Activated gamma-delta T cell treated with Interleukin-2 at 50 U/mL for 16 hours (primary cell): ENCODE measurements at places on chromosomes 3 and 15.

DNA sequence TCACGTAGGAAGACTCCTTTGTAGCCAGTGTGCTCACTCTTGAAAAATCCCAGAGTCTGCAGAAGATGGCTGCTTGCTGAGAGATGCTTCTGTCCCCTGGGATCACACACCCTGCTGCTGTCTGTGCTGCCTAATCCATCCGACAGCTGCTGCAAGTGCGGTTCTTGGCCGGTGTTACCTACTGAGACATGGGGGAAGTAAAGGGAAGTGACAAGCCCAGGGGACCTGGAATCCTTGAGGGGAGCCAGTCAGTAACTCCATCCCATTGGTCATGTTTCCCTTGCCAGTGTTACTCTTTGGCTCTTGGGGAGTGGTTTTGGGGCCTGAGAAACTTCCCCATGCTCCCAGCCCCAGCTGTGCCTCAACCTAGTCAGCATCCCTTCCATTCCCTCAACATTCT lies 8.3 kb upstream of the CPNE9 start:
- no peak for DNase-seq

DNA sequence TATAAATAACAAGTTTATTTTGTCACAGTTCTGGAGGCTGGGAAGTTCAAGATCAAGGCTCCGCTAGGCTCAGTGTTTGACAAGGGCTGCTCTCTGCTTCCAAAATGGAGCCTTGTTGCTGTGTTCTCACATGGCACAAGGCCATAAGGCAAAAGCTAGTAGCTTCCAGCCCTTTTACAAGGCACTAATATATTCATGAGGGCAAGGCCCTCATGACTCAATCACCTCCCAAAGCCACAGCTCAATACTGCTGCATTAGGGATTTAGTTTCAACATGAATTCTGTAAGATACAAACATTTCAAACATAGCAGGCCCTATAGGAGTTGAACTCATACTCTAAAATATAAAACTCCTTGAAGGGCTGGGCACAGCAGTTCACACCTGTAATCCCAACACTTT lies 30.2 kb downstream of the ZBTB11 start:
- DNase-seq, result no peak

- no peak for DNase-seq
Measured at GRCh38 chr15:69548395-69549180, 96.0 kb downstream of the RPLP1 start.

DNA sequence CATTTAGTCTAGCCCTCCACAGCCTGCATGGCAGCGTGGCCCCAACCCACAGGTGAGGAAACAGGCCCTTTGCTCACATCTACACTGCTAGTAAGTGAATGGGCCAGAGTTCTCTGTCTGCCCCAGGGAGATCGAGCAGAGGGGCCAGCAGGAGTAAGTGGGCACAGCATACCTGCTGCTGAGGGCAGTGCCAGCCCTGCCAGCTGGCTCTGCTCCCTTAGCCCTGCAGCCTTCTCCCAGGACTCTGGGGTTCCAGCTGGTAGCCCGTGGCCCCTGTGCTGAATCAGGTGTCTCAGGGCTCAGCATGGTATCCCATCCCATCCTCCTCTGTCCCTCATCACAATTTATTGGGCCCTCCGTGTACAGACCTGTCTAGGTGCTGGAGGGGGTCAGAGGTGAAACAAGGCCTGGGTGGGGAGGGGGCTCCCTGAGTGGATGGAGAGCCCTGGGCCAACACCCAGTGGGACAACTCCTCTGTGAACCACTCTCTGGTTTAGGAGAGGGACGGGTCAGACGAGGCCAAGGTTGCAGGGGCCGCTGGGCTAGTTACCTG lies 101.8 kb downstream of the DNAJB8 start:
- no peak for DNase-seq

- peak; percentile 8 for DNase-seq
Measured at GRCh38 chr15:30859091-30859874, 44.4 kb upstream of the FAN1 start.

GRCh38 chr15:99981191-99981647 lies 248.0 kb upstream of the LYSMD4 start:
- DNase-seq, result no peak

GRCh38 chr3:138328341-138328740 lies 1.3 kb downstream of the NME9 start:
- DNase-seq, result no peak

GRCh38 chr15:92163641-92164040 lies 230.0 kb upstream of the ST8SIA2 start:
- DNase-seq, result no peak

DNA sequence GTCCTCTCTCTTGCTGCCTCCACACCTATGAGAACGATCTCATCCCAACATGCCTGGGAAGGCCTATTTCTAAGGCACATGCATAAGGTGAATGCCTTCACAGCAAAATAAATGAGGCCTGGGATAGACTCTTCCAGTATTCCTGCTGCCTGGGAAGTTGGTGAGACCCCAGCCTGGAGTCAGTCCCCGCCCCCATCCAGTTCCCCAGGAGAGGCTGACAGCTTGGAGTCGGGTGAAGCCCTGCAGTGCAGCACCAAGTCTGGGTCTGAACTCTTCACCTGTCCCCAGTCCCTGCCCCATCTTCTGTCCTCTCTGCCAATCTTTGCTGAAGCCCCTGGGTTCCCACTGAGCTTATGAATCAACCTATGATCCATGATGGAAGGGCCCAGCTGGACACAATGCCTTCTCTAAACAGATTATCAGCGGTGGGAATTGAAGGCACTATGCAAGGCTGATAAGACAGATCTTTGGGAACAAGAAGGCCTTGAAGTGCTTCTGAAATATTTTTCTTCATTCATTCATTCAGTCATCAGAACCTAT lies 10.2 kb upstream of the APBA2 start:
- no peak for DNase-seq

DNA sequence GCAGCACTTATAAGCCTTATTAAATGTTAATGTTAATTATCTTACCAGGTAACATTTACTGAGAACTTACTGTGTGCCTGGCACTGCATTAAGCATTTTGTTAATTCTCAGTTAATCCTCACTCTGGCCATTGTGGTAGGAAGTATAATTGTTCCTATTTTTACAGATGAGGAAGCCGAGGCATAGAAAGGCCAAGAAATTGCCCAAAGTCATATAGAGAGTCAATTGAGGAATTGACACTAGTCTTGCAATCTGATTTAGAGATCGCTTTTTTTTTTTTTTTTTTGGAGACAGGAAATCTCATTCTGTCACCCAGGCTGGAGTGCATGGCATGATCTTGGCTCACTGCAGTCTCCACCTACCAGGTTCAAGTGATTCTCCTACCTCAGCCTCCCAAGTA lies 132.6 kb upstream of the PROK2 start:
- no peak for DNase-seq

GRCh38 chr3:115803661-115804060 lies 180.4 kb downstream of the GAP43 start:
- DNase-seq, result no peak
